ENCODE measurements at places on chromosomes 1 and 21.

GRCh38 chr1:17922833-17923232 lies 167.7 kb downstream of the ACTL8 start:
- peak; percentile 54 for DNase-seq

DNA sequence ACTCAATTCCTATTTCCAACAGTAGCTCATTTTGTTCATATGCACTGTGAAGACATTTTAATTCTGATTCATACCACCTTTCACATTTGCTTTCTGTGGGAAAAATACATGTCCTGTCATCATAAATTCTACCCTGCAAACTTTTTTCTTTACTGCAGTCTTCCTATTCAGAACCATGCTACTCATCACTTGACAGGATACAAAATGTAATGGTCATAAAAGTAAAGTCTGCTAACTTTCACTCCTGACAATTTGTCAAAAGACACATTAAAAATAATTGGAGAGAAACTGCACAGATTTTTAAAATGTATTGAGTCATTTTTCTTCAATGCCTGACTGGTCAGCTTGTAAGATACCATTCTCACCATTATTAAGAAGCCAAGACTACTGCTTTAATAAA lies 1817.1 kb downstream of the BRINP3 start:
- DNase-seq: no peak

- no peak for DNase-seq
These were observed 57.5 kb upstream of the GUCA2A start for GRCh38 chr1:42221952-42222606.

- DNase-seq: peak; percentile 58
These were observed 64.5 kb downstream of the BCAR3 start for GRCh38 chr1:93616996-93617669.

DNA sequence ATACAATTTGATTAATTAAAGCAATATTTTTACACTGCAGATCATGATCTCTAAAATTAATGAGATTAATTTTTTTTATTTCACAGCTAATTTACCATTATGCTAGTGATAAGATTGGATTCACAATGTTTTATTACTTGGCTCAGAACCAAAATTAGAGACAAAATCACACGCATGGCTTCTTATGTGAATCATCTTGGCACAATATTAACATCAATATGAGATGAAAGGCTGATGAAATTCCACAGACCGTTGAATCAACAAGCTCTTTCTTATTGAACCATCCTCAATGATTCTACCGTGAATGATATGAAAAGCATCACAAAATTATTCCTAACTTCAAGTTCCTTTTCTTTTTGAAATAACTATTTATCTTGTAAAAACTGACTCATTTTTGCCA lies 544.9 kb downstream of the KCNT2 start:
- peak; percentile 78 for DNase-seq

GRCh38 chr21:38809198-38809878 lies 3.6 kb downstream of the ETS2 start:
- no peak for DNase-seq

GRCh38 chr21:39843916-39844315 lies 23.3 kb upstream of the PCP4 start:
- no peak for DNase-seq

DNA sequence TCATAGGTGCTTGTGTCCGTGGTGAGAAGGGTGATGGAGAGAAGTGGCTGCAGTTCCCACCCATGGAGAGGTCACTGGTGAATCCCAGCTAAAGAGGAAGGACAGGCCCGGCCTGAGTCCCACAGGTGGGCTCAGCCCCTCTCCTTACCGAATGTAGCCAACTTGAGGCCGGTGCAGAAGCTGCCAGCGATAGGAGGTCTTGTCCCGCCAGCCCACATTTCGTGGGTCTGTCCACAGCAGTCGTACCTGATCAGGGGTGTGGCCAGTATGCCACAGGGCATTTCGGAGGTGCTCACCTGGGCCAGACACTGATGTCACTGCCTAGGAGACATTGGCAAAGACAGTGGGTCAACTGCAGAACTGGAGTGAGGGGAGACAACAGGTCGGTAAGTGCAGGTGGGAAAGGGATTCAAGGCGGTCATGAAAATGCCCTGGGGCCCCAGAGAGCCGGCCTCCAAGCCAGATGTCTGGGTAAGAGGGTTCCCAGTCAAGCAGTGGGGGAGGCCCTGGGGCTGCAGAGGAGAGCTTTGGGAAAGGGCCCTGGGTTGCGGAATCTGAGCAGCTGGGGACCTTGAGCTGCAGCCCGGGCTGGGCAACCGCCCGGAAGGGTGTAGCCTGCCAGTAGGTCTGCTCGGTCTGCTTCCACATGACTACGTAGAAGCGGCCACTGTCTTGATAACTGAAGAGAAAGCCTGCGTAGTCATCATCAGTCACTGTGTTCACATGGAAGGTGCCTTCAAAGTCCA lies 10.6 kb downstream of the THBS3 start:
- DNase-seq: no peak

DNA sequence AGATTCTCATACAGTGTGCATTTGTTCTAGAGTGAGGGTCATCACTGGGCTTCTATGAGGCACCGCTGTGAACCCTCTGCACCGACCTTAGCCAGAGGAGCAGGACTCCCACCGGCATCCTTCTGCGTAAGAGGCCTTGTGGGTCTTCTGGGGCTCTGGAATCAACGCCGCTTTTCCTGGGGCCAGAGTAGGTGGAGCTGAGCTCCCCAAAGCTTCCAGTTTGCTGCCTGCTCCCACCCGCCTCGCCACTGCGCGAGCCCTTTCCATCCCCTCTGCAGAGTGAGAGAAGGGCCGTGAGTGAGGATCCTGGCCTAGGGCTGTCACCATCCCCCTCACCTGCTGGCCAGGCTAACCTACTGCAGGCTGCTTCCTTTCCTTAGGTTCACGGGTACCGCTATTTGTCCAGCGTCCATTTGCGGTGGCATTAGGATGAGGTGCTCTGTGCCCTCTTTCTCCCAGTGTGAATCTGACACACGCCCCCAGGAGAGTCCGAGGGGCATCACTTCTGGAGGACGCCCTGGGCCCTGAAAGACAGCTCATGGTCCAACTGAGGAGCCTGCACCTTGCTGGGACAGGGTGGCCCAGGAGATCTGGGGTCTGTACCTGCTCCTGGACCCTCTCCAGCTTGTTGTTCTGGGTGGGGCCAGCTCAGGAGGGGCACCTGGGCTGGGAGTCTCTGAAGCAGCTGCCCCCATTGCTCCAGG lies 36.2 kb downstream of the UMODL1 start:
- no peak for DNase-seq

GRCh38 chr1:5814046-5814619 lies 178.1 kb downstream of the NPHP4 start:
- no peak for DNase-seq

DNA sequence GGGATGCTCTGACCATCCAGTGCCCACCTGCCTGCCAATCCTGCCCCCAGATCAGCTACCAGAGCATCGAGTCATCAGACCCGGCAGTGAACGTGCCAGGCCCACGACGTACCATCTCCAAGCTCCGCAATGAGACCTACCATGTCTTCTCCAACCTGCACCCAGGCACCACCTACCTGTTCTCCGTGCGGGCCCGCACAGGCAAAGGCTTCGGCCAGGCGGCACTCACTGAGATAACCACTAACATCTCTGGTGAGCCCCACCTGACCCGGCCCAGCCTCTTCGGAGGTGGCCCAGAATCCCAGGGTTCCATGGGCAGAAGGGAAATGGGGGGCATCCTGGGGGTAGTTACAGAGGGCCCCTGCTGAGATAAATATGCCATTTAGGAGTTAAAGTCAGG lies 43.1 kb downstream of the PTPRU start:
- no peak for DNase-seq

DNA sequence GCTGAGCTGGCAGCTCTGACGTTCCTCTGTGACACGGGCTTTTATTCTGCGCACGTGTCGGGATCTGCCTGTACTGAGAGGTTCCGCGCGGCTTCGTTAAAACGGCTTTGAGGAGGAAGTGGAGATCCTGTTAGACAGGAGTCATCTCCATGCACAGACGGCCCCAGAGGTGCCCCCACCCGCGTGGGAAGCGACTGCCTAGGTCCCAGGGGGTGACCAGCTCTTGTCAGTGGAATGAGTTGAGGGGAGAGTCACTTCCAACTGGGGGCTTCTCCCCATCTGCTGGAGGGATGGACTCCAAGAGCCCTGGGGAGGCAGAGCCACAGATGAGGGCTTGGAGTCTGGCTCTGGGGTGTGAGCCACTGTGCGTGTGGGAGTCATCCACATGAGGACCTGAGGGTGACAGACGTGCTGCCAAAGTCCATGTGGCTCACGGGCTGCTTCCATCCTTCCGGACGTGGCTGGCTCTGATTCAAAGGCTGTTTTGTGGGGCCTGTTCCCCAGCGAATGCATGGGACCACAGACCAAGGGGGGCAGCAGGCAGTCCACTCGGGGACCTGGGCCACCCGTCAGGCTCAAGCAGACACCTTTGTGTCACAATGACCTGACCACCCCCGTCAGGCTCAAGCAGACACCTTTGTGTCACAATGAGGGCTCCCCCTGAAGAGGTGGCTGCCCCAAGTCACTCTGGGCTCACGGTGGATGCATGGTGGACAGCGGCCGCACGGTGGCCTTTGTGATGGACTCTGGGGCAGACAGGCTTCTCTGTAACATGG lies 26.8 kb downstream of the PTTG1IP start:
- DNase-seq: no peak

GRCh38 chr1:54221113-54221834 lies 21.3 kb downstream of the MRPL37 start:
- no peak for DNase-seq

GRCh38 chr1:177368255-177368654 lies 197.5 kb downstream of the BRINP2 start:
- DNase-seq: no peak

DNA sequence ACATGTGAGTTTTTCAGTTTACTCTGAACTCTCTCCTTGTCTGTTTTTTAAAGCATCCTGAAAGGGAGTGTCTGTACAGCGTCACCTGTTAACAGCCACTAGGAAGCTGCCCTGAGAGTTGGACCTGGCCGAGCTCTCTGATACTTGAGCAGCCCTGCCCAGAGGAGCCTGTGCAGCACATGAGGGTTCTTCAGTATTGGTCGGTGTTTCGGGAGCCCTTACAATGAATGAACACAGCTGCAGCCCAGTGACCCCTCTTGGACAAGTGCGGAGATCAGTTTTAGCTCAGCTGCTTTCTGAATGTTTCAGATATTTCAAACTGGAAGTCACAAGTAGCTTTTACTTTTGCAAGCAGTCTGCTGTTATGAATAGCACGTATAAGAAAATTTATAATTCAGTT lies 39.2 kb downstream of the ADARB1 start:
- DNase-seq: no peak

DNA sequence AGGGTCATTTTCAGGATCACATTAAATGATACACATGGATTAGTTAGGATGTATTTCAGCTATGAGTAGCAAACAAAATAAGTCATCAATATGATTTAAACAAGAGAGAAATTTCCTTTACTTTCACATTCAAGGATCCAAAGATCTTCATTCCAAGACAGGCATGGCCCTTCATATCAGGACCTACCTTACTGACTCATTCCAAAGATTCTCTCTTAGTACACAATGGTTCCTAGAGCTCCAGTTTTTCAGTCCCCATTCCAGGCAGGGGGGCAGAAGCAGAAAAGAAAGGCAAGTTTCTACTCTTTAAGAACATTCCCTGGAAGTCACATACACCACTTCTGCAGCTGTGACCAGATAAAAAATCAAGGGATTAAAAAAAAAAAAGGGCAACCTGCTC lies 23.7 kb downstream of the RGS2 start:
- no peak for DNase-seq

- DNase-seq: no peak
These were observed 1.4 kb downstream of the PPM1J start for GRCh38 chr1:112713466-112714312.

GRCh38 chr1:179591592-179592580 lies at the start of gene TDRD5:
Gene TDRD5, plus strand, starts transcription at chr1:179591832. Its CDS starts 784 bp downstream, at chr1:179592616.
- DNase-seq: peak; percentile 81

DNA sequence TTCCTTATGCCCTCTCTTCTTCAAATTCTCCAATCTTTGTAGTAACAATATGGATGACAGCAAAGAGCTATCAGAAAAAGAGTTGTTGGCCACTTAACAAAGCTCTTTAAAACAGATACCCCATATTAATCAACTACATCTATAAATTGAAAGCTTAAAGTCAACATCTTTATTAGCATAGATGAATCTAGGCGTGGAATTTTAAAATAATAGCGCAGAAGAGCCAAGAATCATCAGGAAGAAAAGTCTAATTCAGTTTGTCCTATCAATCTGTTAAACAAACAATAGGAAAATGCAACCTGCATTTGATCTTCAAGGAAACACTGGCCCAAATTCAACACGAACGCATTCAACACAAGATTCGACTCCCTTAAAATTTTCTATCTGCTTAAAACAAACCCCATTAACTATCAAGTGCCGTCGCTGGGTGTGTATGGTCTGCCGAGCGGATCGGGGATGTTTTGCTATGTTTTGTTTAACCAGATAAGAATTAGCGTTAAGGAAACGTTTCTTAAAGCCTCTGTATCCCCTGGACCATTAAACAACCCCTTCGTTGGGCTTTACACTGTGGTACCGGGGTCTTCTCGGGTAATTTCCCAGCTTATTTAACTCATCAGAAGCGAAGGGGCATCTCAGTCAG lies 1.0 kb downstream of the LYST start:
- no peak for DNase-seq

- no peak for DNase-seq
These were observed 101.7 kb downstream of the ADSS2 start for GRCh38 chr1:244350027-244350426.

All from MCF 10A (cell line).